Inflammatory macrophage treated with lipopolysaccharide for 4 hours (primary cell): ENCODE measurements at places on chromosomes 2 and 18.

DNA sequence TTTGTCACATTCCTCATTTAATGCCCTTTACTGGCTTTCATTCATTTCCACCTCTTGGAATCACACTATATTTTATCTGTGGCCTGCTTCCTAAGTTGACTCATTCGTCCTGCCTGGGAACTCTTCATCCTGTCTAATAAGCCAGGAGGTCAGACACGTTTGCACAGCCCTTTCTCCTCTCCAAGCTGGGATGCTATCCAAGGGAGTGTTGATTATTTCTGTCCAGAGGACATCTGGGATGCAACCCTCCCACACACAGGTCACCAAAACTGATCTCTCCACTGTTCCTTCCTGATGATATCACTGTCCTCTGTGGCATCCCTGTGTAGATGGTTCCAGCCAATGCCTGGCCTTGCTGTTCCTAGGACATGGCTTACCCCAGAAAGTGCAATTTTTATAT is 79.8 kb upstream of the NOSTRIN start:
- no peak for DNase-seq

GRCh38 chr18:63141778-63142176 is 177.8 kb downstream of the BCL2 start:
- DNase-seq = peak; percentile 73

GRCh38 chr18:12076424-12077140 is 17.1 kb upstream of the ANKRD62 start:
- peak; percentile 18 for DNase-seq

- DNase-seq = no peak
Observed at GRCh38 chr2:241768251-241768711, 8.3 kb upstream of the GAL3ST2 start.

- peak; percentile 32 for DNase-seq
Observed at GRCh38 chr2:197869501-197870111, 65.2 kb downstream of the PLCL1 start.

- DNase-seq = no peak
Observed at GRCh38 chr2:16325016-16325975, 340.3 kb downstream of the CYRIA start.

DNA sequence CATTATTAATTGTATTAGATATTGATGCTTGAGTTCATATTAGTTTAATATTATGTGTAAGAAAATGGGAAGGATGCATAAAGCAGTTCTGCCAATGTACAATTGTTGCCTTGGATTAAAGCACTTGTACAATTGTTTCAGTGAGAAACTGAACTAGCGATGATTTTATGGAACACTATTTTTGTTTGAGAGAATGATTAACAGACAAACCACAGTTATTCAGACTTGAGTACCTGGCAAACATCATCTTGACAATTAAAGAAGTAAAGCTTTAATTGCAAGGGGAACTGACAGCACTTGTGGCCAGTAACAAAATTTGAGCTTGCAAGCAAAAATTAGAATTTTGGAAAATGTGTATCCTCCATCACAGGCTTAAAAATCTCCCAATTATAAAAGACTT is 214.3 kb downstream of the RIT2 start:
- DNase-seq = no peak
